NCI-H1436 treated with DMSO at 0.1 percent for 48 hours (cell line): ENCODE measurements at places on chromosomes 2 and 18.

GRCh38 chr2:17958466-17959092, 80.1 kb downstream of the KCNS3 start:
- no peak for DNase-seq

GRCh38 chr18:567122-567521, 13.1 kb upstream of the CETN1 start:
- DNase-seq, result no peak

DNA sequence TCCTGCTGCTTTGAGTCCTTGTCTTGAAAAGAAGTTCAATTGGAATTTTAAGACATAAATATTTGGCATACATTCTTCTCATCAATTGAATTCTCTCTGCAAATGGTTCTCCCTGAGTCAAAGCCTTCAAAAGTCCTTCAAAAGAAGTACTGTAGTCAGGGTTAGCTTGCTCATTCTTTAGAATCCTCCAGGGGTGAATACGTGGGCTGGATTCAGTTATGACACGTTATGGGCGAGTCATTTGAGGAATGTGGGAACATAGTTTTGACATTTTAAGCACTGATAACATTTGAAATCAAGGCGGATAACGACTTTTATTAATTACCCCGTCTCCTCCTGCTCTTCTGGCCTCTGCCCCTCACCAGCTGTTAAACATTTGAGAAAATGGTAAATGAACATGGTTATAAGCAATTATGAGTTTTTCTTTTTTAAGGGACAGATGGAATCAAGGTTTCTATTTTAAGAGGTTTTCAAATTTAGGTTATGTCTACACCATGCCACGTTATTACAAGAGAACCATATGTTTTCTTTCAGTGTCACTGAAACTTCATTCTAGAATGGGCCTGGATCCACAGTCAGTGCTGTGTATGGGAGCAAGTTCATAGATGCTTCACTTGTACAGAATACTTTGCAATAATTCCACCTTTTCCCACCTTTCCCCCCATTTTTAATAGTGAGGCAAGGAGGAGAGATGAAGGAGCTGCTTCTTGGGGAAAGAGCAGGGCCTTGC, 273.1 kb downstream of the TSN start:
- no peak for DNase-seq

- DNase-seq, result no peak
These were observed 451.0 kb upstream of the SETBP1 start for GRCh38 chr18:44229693-44230108.

- no peak for DNase-seq
These were observed 74.7 kb upstream of the IGFBP5 start for GRCh38 chr2:216770050-216770449.

- DNase-seq, result no peak
These were observed 1.3 kb upstream of the OTOS start for GRCh38 chr2:240141736-240142135.

DNA sequence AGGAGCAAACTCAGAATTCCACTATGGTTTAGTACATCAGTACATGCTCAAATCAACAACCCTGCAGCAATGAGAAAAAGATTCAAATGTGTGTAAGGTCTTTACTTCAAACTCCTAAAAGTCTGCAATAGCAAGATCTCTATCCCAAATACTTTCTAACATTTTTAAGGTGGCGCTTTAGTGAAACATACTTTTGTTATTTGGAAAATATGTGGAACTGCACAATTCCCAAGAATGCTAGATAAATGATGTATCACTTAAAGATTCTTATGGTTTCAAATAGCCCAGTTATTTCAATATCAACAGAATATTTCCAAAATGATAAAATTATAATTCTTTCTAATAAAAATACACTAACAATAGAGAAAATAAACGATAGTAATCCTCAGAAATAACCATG, 227.6 kb upstream of the SMAD7 start:
- no peak for DNase-seq

DNA sequence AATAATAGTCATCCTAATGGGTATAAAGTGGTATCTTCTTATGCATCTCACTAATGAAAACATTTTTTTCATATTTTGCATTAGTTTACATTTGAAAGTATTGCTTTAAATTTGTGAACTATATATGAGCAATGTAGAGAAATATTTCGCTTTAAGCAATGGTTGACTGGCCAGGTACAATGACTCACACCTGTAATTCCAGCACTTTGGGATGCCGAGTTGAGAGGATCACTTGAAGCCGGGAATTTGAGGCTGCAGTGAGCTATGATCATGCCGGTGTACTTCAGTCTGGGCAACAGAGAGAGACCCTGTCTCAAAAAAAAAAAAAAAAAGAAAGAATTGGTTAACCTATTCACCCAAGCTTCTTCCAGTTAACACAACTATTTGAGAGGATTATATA, 15.1 kb downstream of the ZCCHC2 start:
- no peak for DNase-seq

DNA sequence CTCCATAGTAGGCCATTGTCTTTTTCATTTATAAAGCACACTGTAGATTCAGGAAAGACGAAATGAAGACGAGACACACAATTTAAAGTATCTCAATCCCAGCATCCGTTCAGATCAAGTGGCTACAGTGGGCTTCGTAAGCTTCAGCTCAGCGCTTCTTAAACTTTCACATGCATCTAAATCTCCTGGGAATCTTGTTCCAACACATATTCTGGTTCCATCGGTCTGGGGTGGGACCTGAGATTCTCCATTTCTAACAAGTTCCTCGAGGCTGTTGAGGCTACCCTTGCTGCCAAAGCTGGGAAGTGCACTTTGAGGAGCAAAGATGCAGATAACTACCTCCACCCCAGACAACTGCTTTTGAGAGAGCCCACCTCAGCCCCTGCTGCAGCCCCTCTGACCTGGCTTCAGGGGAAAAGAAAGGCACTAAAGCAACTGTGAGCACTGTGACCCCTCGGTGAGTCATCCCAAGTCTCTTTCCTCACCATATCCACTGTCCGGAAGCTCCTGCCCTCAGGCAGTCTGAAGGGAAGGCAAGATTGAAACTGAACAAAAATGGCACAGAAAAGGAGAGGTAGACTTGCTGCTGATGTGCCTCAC, 201.1 kb upstream of the FBXO11 start:
- no peak for DNase-seq

DNA sequence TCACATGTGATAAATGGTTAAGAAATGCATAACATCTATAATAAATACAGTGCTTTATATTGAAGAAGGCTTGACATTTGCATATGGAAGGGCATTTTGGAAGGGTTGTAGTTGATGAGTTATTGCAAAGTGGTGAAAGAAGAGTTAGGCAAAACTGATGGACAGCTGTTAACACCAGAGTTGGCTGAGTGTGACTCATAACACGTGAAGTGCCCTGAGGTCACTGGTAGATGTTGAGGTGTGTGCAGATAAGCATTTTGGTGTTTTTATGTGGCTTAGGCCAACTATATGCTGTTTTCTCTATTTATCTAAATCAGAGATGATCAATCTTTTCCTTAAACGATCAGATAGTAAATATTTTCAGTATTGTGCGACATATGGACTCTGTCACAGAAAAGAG, 154.3 kb upstream of the KCNH7 start:
- DNase-seq, result no peak

- no peak for DNase-seq
These were observed 2.0 kb upstream of the ATP8B1 start for GRCh38 chr18:57805117-57805516.

GRCh38 chr18:22475426-22476100, 57.8 kb upstream of the CTAGE1 start:
- DNase-seq, result no peak

DNA sequence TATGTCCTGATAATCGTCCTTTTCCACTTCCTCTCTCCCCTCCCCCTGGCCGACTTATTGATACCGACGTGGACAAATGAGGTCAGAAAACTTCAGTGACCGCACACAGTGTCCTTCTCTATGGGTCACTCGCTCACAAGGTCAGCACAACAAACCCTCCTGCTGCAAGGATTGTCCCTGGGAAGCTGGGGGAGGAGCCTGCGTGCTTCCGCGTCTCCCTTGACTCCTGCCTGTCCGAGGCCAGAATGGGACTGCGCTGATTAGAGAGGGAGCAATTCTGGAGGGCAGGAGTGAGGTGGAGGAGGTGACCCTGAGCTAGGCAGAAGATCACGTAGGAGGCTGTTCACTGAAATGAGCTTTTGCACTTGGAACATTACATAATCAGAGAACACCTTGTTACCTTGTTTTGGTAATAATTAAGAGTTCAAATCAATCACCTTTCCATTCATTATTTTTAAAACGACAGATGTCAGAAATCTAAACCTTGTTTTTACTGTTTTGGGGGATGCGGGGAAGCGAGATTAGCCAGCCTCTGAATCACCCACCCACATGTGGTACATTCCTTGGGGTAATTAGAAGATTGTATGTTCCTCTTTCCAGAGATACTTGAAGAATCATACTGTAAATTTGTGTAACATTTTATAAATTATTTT, 70.6 kb downstream of the CTAGE1 start:
- no peak for DNase-seq

GRCh38 chr18:74140582-74140981, 7.1 kb downstream of the FBXO15 start:
- DNase-seq, result no peak

DNA sequence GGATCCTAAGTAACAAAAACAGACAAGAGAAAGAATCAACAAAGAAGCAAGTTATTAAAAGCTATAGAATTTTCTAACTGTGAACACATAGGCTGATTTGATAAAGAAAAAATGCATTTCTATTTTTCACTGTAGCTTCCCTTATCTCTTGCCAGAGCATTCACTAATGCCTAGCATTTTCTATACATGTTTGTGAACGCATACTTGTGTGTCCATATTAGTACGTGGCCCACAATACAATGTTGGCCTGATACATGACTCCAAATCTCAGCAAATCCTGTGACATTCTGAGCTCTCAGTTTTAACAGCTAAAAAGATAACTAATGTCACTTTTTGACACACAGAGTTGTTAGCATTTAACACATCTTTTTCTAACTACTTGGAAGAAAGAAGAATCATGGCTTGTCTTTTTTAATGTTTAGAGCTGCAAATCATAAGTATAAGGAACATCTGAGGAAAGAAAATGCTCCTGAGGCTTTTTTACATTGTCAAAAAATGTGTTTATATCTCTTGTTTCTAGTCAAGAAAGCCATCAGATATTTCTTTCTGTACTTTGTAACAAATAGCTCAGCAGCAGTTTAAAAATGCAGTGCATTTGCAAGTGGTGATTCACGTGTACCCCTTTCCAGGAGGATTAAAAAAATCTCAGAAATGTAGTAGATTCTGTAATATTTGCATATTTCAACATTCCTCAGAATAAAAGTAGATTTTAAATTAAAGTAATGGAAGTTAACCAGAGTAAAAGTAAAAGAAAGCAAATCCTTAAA, 1646.8 kb upstream of the TMEFF2 start:
- no peak for DNase-seq

GRCh38 chr2:85156153-85156552, 23.0 kb downstream of the TCF7L1 start:
- no peak for DNase-seq

DNA sequence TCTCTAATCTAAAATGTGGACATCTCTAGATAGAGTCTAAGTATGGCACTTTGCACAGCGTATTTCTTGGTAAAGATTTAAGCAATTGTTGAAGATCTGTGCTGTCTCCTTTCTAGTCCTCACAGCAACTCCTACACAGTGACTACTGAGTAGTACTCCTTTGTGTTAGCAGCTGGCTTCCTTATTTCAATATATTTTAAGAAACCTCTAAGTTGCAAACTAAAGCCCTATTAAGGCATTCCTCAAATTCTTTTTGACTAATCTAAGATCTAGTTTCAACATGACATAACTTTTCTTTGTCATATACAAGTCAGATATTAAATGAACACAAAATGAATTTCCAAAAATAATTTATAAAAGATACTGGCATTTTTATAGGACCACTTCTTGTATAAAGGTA, 121.8 kb upstream of the DNAJC10 start:
- DNase-seq, result no peak

GRCh38 chr2:157182204-157182709, 75.2 kb upstream of the GALNT5 start:
- DNase-seq, result no peak

GRCh38 chr2:230218421-230218820, 1.4 kb downstream of the SP110 start:
- DNase-seq, result no peak

DNA sequence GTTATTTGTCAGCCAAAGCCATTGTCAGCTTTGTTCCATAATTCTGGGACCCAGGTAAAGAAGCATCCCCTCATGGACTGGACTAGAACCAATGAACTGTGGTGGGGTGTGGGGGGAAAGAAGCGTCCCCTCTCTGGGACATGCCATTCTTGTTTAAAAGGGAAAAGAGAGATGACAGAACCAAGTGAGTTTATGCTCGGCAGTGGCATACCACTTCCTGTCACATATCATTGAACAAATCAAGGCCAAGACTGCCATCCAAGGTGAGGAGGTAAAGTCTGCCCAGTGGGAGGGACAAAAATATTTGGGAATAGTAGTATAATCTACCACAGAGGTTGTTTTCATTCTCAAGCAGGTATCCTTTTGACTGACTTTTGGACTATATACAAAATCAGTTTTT, 4.7 kb upstream of the GLS start:
- no peak for DNase-seq

DNA sequence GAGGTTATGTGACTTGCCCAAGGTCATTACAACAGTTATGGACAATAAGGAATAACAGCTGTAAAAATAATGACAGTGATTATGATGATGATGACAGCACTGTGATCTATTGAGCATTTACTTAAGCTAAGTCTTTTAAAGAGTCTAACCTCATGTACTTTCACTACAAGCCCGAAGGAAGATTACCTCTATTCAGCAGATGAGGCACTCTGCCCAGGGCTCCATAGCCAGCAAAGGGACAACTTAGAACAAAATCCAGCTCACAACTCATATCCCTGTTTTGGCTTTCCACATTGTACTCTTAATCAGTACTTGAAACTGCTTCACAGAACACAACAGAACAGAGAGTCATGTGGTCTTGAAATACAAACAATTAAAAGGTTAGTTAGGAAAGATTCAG, 290.2 kb downstream of the ZNF385B start:
- DNase-seq, result no peak

GRCh38 chr2:57850415-57851130, 196.0 kb upstream of the VRK2 start:
- DNase-seq, result no peak

DNA sequence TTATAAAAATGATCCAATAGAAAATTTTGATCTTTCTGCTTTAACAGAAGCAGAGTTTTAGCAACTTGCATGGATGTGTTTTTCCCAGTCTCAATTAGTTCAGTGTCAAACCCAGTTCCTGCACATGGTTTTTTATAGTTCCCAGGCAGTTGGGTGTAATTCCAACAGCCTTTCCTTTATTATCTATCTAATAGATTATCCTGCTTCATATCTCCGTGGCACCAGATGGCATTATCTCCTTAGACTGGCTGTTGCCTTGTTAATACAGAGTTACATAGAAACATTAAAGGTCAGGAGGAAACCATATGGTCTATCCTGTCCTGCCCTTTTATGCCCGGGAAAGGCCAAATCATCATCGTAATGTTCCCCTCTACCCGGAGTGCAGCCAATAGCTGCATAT, 400.9 kb upstream of the SMIM21 start:
- no peak for DNase-seq

DNA sequence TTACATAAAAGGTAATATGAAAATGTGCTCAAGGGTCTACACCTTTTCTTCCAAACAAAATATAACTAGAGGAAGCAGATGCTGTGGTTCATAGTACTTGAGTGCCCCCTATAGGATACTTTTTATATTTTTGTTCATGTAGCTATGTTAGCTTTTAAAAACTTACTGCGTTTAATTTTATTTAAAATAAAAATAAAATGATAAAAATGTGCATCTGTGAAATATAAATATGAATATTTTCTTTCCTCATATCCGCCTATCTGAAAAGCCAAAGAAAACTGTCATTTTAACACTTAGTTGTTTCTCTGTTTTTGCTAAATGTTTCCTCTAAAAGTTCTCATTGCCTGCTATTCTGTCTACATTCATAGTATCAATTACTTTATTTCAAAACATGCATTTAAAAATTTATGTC, 9.6 kb upstream of the LRP1B start:
- DNase-seq, result no peak
